Right renal cortex interstitium (tissue), 3 donors: ENCODE measurements at places on chromosomes 5 and 9. TPM values are rescaled to one million over a fixed set of nuclear protein-coding genes. Genes with fewer than 3 reads are reported as not detected.

DNA sequence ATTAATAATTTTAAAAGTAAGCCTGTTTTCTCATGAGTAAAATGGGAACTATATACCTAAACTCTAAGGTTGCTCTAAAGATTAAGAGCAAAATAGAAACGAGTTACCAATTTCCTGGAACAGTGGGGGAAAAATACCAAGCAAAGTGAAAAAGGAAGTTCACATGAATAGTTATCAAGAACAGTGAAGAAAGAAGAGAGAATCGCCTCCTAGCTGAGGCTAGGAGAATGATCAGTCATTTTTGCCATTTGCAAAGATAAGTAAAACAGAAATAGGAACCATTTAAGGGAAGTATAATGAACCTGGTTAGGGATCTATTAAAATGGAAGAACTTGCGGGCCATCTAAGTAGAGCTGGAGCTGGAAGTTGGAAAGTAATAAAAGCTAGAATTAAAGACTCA is 50.7 kb downstream of the P4HA2 start:
- no peak for DNase-seq

- DNase-seq, result no peak
Measured at GRCh38 chr5:158531860-158532259, 567.9 kb downstream of the EBF1 start.

- DNase-seq, result no peak
Measured at GRCh38 chr9:3012245-3012644, 168.3 kb upstream of the PUM3 start.

GRCh38 chr5:93078082-93079038 is 502.7 kb downstream of the NR2F1-AS1 start:
- DNase-seq, result no peak

DNA sequence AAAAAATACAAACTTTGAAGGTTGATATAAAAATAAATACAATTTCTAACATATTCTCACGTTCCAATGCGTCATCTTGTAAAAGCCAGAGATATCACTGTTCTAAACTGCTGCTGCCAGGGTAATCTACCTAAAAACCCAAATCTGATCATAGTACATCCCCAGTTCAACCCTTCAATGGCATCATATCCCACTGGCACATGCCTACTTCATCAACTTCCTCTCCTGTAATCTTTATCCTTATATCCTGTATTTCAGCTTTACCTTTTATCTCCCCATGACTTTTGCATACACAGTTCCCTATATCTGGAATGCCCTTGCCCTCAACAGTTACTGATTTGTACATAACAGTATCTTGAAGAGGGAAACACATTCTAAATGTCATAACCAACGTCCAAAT is 7.5 kb downstream of the DENND1A start:
- DNase-seq, result no peak

- DNase-seq, result no peak
Measured at GRCh38 chr5:38613992-38614836, 57.8 kb upstream of the LIFR start.

DNA sequence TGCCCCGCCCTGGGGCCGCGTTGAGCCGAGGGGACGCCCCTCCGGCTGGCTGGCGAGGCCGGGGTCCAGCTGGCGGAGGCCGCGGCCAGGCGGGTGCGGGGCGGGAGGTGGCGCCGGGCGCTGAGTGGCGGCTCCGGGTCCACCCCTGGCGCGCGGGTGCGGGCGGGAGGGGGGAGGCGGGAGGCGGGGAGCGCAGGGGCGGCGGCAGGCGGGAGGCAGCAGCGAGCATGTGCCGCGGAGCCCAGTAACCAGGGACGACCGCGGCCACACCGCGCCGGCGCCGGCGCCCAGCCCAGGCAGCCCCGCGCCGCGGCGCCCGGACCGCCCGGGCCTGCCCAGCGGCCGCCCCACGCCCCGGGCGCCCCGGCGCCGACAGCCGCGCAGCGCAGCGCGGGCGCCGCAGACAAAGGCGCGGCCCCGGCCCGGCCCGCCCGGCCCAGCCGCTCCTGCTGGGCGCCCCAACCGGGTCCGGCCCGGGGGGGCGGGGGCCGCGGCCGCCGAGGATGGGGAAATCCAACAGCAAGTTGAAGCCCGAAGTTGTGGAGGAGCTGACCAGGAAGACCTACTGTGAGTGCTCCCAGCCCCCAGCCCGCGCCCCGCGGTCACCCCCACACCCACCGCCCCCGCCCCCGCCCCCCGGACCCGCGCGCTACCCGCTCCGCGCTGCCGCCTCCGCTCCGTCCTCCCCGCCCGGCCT is at the start of gene NCS1:
Gene NCS1, plus strand, starts transcription at position 244 of the 697 bp plus-strand sequence. Its CDS starts 260 bp downstream, at position 504.
- no peak for DNase-seq

SLC6A7 gene
- 0.07 TPM for polyA plus RNA-seq

ABCA1 gene
- polyA plus RNA-seq, result 10.8 TPM

PCDHA8 gene
- 0.06 TPM for polyA plus RNA-seq

INSL4 gene
- polyA plus RNA-seq, result not detected

BRINP1 gene
- 7.0 TPM for polyA plus RNA-seq
